Left renal pelvis (tissue), 4 donors: ENCODE measurements at places on chromosomes 7 and 10.

DNA sequence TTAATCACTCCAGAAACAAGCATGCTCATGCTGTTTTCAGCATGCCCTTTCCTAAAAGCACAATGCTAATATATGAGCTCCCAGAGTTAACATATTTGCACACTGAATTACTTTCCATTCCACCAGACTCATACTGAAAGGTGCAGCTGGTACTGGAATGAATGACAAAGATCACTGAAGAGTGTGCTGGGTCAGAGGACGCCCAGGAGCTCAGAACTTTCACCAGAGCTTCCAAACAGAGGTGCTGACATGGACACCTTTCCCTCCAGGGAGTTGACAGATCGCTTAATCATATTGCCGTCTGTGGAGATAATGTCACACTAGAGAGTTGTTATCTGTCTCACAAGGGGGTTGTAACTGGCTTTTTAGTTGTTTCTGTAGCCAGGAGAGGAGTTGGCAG, 292.9 kb downstream of the LHFPL3 start:
- no peak for DNase-seq

DNA sequence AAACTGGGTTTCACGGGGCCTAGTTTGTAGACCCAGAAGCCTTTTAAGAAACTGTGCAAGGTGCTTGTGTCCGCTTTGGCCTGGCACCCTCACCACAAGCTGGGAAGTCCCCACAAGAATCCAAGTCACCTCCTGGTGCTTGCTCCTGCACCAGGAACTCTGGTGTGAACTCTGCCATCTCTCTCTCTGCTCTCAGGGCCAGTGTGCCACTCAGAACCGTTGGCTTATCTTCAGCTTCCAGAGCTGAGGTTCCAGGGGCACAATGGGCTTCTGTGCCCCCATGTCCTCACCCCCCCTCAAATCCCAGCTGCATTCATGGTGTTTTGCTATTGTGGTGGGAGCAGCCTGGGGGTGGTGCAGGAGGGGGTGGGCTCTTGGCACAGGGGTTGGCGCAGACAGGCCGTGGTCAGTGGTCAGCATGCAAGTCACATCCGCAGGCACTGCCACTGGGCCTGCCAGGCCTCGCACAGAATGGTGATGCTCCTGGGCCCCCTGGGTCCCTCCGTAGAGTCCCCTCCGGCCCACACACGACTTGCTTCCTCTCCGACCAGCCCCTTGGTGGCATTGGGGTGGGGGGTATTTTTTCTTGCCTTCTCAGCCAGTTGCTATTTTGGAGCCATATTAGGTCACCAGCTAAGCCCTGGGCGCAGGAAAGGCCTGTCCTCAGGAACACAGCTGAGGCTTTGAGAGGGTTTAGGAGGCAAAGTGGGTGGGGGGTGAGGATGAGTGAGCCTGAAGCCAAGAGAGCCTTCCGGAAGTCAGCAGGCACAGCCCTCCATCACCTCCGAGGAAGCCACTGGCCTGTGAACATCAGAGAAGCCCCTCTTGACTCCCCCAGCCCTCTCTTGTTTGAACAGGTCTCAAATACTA, 3.0 kb downstream of the ZCCHC24 start:
- DNase-seq = no peak

- DNase-seq = no peak
These were observed 793.0 kb upstream of the IGFBP3 start for GRCh38 chr7:46713868-46714596.

DNA sequence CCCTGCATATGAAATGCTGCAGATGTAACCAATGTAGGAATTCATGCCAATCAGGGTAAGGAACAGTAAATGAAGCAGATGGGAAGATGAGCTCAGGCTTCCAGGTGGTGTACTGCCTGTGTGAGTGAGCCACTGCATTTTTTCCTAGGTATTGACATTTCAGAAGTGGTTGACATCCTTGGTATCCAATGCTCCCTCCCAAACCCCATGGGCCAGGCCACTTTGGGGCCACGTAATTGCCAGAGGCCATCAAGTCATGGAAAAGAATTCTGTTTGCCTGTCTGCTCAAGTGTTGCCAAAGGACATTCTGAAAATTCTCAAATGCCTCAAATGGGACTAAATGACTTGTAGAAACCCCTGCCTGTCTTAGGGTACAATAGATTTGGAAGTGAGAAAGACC, 384.6 kb downstream of the GATA3 start:
- DNase-seq = no peak

- no peak for DNase-seq
These were observed 90.5 kb upstream of the PHYHIPL start for GRCh38 chr10:59085711-59086502.

GRCh38 chr10:83045731-83046130, 1093.6 kb upstream of the GHITM start:
- DNase-seq = no peak

DNA sequence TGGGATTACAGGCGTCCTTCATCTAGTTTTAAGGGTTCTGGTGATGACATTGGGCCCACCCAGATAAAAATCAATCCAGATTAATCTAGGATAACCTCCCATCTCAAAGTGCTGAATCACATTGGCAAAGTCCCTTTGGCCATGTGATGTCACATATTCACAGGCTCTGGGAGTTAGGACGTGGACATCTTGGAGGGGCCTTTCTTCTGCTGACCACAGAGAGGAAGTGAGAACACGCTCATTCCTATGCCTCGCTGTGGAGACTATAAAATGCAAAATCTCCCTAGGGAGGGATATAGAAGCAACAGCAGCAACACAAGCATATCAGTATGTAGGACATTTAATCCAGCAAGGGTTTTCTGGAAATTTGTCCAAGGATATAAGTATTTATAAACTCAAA, 266.0 kb upstream of the PITRM1 start:
- DNase-seq = no peak

DNA sequence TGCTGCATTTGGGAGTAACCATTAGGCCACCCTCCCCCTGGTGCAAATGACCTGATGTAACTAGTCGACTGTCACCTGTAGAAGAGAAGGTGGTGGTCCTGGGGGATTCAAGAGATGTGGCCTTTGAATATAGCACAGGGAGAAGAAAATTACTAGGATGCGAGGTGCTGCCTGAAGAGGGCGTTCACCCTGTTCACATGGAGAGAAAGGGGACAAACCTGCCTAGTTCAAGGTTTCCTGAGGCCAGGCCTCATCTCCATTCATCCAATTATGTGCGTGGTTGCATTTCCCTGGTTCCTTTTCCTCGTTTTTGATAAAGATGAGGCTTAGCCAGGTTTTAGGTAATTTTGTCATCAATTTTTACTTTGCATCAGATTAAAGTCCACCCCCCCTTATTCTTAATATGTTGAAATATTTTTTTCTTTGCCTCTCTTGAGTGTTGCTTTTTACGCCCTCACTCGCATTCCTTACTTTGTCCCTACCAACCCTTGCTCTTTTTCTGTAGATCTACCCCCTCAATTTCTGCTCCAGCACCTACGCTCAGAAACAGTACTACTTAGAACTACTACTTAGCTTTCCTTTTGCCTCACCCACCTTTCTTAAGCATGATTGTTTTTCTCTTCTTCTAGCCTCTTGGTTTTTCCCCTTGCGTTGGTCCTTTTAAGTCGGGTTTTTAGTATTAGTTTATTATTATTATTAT, 13.7 kb downstream of the CLCN1 start:
- DNase-seq = no peak

DNA sequence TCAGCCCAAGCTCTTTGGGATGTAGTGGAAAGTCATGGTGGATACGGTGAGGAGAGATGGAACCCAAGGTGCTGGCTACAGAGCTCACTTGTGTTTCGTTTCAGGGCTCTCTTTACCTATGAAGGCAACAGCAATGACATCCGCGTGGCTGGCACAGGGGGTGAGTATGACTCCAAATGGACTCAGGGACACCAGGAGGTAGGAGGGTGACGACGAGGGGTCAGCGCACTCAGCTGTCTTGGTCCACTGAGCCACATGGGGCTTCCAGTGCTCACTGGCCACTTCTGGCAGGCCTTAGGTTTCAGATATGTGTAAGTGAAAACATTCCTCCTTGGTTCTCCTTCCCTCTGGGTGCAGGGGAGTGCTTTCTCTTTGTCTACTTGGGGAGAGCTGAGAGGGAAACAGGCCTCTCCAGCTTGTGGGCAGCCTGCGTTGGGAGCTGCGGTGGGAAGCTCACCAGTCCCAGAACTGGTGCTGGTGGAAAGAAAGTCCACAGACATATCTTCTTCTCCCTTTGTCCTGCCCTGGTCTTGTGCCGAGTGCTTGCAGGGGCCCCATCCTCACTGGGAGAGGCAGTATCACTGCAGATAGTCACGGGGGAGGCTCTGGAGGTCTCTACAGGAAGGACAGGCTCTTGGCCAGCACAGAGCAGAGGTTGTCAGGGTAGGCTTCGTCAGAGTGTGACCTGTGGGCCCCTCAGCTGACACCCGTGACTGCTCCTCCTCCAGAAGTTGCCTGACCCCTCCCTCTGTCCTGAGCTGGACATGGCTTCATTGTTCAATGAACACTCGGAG, 5.8 kb downstream of the DBNL start:
- DNase-seq = no peak
